ENCODE measurements at places on chromosomes 12 and 14. TPM values are rescaled to one million over a fixed set of nuclear protein-coding genes. Genes with fewer than 3 reads are reported as not detected.

GRCh38 chr14:24071836-24072430 lies 571 bp downstream of the CPNE6 start:
- no peak for DNase-seq

GRCh38 chr12:122851820-122852219 lies 16.6 kb downstream of the HIP1R start:
- no peak for DNase-seq

DNA sequence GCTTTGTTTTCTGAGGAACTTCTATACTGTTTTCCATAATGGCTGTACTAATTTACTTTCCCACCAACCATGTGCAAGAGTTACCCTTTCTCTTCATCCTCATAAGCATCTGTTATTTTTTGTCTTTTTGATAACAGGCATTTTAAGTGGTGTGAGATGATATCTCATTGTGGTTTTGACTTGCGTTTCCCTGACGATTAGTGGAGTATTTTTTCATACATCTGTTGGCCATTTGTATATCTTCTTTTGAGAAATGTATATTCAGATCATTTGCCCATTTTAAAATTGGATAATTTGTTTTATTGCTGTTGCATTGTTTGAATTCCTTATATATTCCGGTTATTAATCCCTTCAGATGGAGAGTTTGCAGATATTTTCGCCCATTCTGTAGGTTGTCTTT lies 10.2 kb upstream of the HMGA2 start:
- DNase-seq = no peak

DNA sequence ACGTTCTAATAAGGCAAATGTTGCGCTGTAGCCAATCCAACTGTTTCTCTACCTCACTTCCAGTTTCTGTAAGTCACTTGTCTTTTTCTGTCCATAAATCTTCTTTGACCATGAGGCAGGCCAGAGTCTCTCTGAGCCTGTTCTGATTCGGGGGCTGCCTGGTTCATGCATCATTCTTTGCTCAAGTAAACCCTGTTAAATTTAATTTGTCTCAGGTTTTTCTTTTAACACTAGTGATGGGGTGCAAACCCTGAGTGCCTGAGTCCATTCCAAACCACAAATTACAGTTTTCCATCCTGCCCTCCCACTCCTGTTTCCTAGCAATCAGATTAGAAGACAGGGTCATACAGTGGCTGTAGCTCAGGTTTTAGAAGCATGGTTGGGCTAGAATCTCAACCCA lies 41.9 kb downstream of the VWF start:
- no peak for DNase-seq

NOS1 gene
- not detected for total RNA-seq

GDF3 gene
- total RNA-seq = not detected

Measured in activated CD8-positive, alpha-beta memory T cell treated with anti-CD3 and anti-CD28 coated beads, Interleukin-2, amount 10 ng/mL, durations not matched to agents 7 days and 5 days (primary cell).